Natural killer cell (primary cell): ENCODE measurements at places on chromosomes 13 and 19. TPM values are rescaled to one million over a fixed set of nuclear protein-coding genes. Genes with fewer than 3 reads are reported as not detected.

Gene ZNF302
- 17.8 TPM for total RNA-seq

Gene ZNF823
- total RNA-seq: 3.2 TPM

Gene FGF21
- not detected for total RNA-seq

Gene IGFL1
- not detected for total RNA-seq

Gene ZNF681
- 1.2 TPM for total RNA-seq

Gene KIR2DL1
- total RNA-seq: 88.2 TPM

Gene CAMSAP3
- 0.34 TPM for total RNA-seq

Gene GRK1
- total RNA-seq: not detected

Gene DMKN
- total RNA-seq: 11.3 TPM

Gene NXNL1
- total RNA-seq: not detected

Gene ZMYM2
- total RNA-seq: 82.1 TPM
